T-helper 1 cell (primary cell): ENCODE measurements at places on chromosomes 7 and 10.

DNA sequence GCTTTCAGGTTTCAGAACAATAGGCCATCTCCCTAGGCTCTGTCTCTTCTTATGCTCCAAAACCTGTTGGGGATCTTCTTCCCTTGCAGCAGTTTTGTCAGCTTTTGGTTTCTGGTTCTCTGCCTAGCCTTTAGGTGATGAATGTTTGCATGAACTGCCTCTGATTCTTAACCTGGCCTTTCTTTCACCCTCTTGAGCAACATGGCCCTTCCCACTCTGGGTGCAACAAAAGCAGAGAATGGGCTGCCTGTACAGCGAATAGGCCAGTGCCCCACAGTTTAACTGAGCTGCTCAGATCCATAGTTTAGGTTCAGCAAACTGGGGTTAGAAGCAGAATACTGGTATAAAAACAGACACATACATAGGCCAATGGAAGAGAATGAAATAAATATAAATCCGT is 18.1 kb upstream of the NUP205 start:
- no peak for DNase-seq

DNA sequence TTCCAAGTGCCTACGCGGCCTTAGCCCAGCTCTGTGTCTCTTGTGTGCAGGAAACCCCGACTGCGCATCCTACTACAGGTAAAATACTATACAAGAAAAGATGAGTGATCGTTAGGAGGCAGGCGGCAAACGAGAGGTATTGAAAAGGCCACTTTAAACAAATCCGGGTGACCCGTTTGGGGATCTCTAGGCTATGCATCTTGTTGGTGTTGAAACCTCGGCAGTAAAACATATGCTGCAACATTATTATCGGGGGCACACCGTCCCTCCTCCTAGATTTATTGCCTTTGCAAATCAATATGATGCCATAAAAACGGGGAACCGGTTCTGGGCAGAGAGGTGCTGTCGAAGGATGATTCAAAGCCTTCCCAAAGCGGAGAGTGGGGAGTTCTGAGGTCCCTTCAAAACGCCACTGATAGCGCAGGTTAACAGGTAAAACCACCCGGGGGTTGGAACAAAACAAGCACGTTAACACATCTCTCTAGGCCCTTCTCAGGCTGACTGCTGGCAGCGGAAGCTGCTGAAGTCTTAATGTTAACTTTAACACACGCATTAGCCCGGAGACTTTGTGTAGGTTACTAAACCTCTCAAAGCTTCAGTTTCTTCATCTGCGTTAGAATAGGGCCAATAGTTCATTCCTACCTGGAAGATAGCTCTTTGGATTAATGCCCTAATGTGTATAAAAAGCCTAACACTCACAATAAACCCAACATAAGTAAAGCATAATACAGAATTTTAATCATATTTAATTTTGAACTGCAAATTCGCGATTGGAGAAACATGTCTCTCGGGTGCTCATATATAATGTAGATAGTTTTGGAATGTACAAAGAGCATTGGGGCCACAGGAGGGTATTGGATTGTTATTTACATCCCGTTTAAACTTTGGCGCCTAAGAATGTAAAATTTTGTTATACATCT is 2.6 kb upstream of the TBX20 start:
- no peak for DNase-seq

DNA sequence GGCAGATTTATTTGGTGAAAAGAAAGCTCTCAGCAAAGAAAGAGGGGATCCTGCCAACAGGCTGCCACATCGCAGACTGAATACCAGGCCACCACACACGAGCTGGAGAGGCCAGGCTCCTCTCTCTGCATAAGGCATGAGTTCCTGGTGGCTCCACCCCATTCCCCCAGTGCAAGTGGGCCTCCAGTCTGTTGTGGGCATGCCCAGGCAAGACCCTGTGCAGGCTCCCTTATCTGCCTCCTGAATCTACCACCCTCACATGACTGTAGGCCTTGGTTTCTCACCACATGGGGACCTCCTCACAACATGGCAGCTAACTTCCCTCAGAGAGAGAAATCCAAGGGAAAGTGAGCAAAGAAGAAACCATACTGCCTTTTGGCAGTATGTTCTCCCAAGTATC is 26.7 kb upstream of the CUL1 start:
- no peak for DNase-seq

DNA sequence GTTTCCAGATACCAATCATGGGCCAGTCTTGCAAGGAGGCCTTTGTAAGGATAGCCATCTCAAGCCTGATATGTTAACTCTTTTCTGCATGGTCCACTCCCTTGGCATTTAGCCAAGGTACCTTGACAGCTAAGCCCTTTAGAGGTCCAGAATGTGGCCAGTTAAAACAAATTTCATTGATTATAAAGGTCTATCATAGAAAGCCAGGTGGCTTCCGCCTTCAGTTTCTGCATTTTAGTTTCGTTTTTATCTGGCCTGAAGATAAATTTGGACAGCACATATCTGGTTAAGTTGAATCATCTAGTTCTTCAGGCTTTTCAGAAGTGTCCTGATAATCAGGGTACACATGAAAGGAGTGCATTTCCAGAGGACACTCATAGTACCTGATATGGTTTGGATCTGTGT is 30.7 kb downstream of the ANKIB1 start:
- DNase-seq, result no peak

- DNase-seq, result no peak
These were observed 27.7 kb downstream of the RCC1L start for GRCh38 chr7:75045881-75046280.

- no peak for DNase-seq
These were observed 293.6 kb upstream of the ZNF32 start for GRCh38 chr10:43942096-43942850.

GRCh38 chr10:52918714-52919305 is 146.2 kb upstream of the MBL2 start:
- no peak for DNase-seq

- no peak for DNase-seq
These were observed 92.8 kb downstream of the MCU start for GRCh38 chr10:72784551-72785351.

GRCh38 chr10:101767966-101768790 is 7.7 kb downstream of the FGF8 start:
- no peak for DNase-seq

GRCh38 chr7:98869027-98869596 is 702 bp downstream of the TMEM130 start:
- no peak for DNase-seq

- no peak for DNase-seq
These were observed 34.1 kb downstream of the KCNMA1 start for GRCh38 chr10:77603534-77603927.

- DNase-seq, result no peak
These were observed 112.1 kb upstream of the CDK1 start for GRCh38 chr10:60666221-60666620.

DNA sequence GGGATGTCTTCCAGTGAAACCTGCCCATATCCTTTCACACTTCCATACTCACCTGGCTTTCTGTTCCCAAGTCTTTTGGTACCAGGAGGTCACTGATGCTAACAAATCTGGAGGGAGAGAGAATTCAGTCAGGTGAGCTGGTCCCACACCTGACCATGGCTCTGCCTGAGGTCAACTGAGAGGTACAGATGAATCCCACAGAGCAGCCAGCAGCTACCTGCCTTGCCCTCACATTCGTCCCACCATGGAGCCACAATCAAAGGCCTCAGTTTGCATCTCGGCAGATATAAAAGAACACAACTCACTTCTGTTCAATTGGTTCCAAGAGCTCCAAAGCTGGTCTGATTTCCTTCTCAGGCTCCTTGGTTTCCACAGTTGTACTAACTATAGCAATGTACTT is 47.0 kb downstream of the GDI2 start:
- no peak for DNase-seq

- DNase-seq, result no peak
These were observed 195.6 kb upstream of the GLI3 start for GRCh38 chr7:42432644-42433043.

DNA sequence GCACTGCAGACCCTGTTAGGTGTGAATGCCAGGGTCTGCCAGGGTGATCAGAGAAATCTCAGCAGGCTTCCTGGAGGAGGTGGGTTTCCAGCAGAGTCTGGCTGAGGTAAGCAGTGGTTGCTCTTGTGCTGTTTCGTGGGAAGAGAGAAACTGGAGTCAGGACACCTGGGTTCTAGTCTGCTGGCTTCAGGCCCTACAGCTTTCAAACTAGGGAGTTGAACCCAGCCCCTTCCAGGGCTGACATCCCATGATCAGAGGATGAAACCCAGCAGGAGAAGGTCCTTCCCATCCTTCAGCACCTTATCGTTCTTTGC is 116.8 kb downstream of the CDH23 start:
- DNase-seq, result no peak

DNA sequence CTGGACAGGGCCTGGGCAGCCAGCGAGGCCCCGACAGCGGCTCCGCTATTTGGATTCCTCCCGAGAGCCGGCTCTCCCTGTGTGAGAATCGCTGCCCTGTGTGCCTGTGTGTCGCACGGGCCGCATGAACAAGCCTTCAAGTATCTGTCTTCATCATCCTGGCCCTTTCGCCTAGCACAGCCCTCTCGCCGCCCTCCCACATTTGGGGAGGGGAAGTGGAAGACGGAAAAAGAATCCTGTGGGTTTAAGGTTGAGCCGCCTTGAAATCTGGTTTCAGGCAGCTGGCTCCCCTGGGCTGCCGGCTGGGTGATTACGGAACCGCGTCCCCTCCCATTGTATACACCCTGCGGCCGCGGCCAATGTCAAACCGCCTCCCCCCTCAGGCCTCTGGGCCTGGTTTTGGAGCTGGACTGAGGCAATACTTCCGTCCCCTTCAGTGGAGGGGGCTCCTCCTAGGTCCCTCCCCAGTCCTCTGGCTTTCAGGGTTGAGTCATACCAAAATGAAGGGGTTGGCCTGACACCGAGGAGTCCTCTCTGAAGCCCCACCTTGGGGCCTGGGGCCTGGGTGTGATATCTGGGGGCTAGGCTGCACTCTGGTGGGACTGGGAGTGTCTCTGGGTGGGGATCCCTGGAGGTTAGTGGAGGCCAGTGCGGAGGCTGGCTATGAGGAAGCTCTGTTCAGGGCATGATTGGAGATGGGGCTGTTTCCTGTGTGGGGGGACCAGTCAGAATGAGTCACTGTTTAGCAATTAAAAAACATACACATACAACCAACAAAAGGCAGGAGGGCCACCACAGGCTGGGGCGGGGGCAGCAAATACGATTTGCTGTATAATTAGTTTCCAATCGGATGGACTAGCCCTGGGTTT is 1.7 kb downstream of the TRIM8 start:
- DNase-seq, result peak; percentile 81

DNA sequence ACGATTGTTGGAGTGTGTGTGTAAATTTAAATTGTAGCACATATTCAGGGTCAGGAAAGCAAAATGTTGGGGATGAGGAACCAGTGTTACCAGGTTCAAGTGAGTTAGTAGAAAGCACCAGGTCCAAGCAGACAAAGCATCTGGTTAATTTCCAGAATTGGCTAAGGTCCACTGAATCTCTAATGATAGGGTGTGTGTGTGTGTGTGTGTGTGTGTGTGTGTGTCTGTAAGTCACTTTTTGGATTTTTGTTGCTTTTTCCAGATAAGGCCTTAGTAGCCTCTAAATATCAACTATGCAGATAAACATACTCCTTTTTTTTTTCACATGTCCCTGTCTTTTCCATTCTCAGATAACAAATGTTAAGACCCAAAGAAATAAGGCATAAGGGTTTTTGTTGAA is 36.6 kb upstream of the FMC1 start:
- DNase-seq, result no peak

DNA sequence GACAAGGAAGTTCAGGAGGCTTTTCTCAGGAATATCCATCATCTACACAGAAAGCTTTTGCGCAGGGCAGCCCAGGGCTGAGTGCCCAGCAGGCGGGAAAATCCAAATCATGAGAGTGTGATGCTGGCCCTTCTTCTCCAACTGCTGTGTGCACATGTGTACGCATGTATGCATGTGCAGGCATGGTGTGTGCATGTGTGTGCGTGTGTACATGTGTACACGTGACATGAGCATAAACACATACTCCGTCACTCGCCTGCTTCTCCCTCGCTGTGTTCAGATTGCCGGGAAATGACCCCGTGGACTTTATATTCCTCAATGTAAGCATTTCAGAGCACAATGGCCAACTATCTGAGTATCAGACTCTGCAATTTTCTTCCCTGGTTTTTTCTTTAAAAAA is 85.1 kb downstream of the PRPF18 start:
- DNase-seq, result no peak
